ENCODE measurements at places on chromosomes 5 and 9.
A peak's percentile ranks its signal among the peaks of the same experiment; 100 is the strongest.

GRCh38 chr5:142246258-142246657 lies 78.6 kb downstream of the SPRY4 start:
- DNase-seq: peak; percentile 47

GRCh38 chr5:102663749-102664530 lies 91.2 kb upstream of the PAM start:
- DNase-seq: no peak

GRCh38 chr9:126549246-126550006 lies 64.3 kb upstream of the LMX1B start:
- no peak for DNase-seq

DNA sequence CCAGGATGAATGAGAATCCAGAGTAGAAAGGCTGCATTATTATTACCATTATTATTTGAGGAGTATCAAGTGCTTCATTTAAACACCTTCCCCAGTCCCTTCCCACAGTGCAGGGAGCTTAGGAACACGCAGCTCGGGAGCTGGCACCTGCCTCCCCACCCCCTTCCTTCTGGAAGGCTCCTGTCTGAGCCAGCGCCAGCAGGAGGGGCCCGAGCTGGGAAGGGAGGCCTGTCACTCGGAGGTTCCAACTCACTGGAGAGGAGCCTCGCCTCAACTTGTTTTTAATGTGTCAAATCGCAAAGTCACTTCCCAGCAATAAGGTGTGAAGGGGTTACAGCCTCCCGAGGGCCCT lies 156.4 kb upstream of the IRX4 start:
- DNase-seq: peak; percentile 28

- DNase-seq: no peak
These were observed 17.3 kb downstream of the SREK1 start for GRCh38 chr5:66161356-66161755.

GRCh38 chr5:39132792-39133191 lies 58.6 kb upstream of the RICTOR start:
- DNase-seq: no peak

- no peak for DNase-seq
These were observed 626.9 kb upstream of the PTGER4 start for GRCh38 chr5:40052808-40053207.

GRCh38 chr5:140298183-140298601 lies 4.7 kb downstream of the PFDN1 start:
- no peak for DNase-seq

- DNase-seq: peak; percentile 28
These were observed 21.0 kb downstream of the CAMSAP1 start for GRCh38 chr9:135886147-135886981.

GRCh38 chr9:119789987-119790386 lies 420.8 kb upstream of the BRINP1 start:
- DNase-seq: no peak

GRCh38 chr5:149221326-149221725 lies 50.3 kb upstream of the AFAP1L1 start:
- no peak for DNase-seq

DNA sequence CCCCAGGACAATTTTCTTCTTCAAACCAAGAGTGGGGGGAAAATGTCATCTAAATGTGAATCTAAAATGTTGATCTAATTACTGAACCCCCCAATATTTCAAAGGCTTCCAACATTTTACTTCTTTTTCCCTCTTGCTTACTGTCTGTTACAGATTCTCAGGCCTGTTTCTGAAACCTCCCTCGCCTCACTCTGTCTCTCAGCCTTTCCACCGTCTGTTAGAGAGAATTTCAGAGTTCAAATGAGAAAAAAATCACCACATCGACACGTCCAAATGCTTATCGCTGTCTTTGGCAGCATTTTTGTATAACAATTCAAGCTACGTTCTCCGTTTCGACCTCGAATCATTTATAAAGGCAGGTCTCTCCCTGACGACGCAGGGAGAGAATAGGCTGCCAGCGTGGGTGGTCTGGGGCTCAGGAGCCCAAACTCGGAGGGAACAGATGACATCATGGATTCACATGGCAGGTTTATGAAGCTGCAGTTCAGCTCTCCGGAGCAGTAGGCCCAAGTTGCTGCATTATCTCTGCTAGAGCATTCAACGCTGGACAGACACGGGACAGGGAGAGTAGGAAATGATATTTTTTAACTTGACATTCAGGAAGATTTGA lies 139.8 kb downstream of the GAS1 start:
- DNase-seq: peak; percentile 90

- no peak for DNase-seq
These were observed 5.2 kb upstream of the ITGA2 start for GRCh38 chr5:52983731-52984636.

- no peak for DNase-seq
These were observed 19.4 kb downstream of the CCDC171 start for GRCh38 chr9:15572200-15572770.

GRCh38 chr5:72101828-72102227 lies 5.4 kb upstream of the MAP1B start:
- no peak for DNase-seq

- no peak for DNase-seq
These were observed 1.8 kb downstream of the TMOD1 start for GRCh38 chr9:97502984-97503861.

DNA sequence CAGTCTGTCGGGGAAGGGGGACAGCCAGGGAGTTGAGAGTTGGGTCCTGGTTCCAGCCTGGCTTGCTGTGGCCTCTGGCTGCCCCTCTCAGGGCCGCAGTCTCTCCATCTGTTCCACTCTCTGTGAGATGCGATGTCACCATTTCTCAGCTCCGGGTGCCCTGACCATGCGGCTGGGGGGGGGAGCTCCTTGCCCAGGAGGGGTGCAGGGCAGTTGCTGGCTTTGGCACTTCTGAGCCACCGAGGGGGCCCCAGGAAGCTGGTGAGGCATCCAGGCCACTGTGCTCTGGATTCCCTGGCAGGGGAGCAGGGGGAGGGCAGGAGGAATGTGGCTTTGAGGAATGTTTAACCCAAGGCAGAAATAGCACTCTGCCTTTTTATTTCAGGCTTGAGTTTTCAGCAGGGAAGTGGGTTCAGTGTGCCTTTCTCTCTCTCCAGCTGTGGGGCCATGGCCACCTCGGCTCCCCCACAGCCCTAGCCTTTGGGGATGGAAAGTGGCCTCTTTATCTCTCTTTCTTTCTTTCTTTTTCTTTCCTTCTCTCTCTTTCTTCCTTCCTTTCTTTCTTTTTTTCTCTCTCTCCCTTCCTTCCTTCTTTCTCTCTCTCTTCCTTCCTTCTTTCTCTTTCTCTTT lies 11.0 kb downstream of the NCS1 start:
- peak; percentile 60 for DNase-seq

- peak; percentile 50 for DNase-seq
These were observed 475 bp downstream of the WDR5 start for GRCh38 chr9:134136118-134136995.

DNA sequence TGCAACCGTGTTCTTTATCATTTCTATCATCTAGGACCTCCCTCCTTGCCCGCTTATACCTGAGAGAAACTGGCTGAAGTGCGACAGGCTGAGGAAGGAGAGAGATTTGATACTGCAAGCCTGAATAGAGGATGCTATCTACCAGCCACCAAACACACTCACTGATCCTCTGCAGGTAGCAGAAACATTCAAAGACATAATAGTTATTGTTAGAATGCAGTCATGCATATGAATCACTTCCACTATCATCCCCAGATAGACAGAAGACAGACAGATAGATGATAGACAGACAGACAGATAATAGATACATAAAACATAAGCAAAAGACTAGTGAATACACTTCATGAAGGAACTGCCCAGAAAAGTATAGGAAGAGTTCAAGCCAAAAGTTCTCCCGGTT lies 32.9 kb downstream of the FAM81B start:
- DNase-seq: no peak

- DNase-seq: no peak
These were observed 142.4 kb downstream of the C9orf152 start for GRCh38 chr9:110065532-110065931.

DNA sequence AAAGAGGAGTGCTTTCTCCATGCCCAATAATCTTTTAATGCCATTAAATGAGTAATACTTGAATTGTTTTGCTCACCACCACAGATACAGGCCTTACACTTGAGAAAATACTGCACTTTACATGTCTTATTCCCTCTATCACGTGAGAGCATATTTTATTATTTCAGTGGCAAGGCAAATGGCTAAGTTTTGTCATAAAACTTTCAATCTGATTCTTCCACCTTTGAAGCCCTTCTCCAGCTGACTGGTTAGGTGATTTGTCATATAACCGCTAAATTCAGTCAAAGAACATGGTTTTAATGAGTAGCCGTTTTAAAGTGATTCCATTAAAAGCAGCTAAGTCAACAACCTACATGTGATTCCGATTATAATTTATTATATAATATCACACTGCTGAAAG lies 43.8 kb downstream of the FAT2 start:
- no peak for DNase-seq

- DNase-seq: peak; percentile 28
These were observed 82.9 kb downstream of the MEF2C start for GRCh38 chr5:88799938-88800535.

GRCh38 chr5:136525597-136525996 lies 160.3 kb upstream of the TRPC7 start:
- DNase-seq: no peak

- no peak for DNase-seq
These were observed 5.7 kb upstream of the SMU1 start for GRCh38 chr9:33082128-33082527.

GRCh38 chr9:6968271-6968670 lies 210.5 kb downstream of the KDM4C start:
- no peak for DNase-seq

- DNase-seq: no peak
These were observed 1.3 kb downstream of the DNAI1 start for GRCh38 chr9:34459941-34460340.

GRCh38 chr5:39257554-39257953 lies 38.2 kb upstream of the FYB1 start:
- no peak for DNase-seq

- DNase-seq: no peak
These were observed 69.8 kb downstream of the SLC46A2 start for GRCh38 chr9:112820881-112821280.

- DNase-seq: no peak
These were observed 61.4 kb upstream of the CKMT2 start for GRCh38 chr5:81171769-81172168.

- DNase-seq: no peak
These were observed 1.0 kb downstream of the TBC1D2 start for GRCh38 chr9:98254228-98255060.

- DNase-seq: no peak
These were observed 356.6 kb upstream of the C9orf72 start for GRCh38 chr9:27929841-27930240.

DNA sequence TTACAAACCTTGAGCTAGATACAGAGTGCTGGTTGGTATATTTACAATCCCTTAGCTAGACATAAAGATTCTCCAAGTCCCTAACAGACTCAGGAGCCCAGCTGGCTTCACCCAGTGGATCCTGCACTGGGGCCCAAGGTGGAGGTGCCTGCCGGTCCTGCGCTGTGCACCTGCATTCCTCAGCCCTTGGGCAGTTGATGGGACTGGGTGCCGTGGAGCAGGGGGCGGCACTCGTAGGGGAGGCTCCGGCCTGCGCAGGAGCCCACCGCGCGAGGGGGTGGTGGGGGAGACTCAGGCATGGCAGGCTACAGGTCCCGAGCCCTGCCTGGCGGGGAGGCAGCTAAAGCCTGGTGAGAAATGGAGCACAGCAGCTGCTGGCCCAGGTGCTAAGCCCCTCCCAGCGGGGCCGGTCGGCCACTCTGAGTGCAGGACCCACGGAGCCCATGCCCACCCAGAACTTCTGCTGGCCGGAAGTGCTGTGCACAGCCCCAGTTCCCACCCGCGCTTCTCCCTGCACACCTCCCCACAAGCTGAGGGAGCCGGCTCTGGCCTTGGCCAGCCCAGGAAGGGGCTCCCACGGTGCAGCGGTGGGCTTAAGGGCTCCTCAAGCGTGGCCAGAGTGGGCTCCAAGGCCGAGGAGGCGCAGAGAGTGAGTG lies 1464.7 kb downstream of the EFNA5 start:
- DNase-seq: no peak

- DNase-seq: peak; percentile 45
These were observed 407.8 kb upstream of the SGCD start for GRCh38 chr5:155919126-155919525.

DNA sequence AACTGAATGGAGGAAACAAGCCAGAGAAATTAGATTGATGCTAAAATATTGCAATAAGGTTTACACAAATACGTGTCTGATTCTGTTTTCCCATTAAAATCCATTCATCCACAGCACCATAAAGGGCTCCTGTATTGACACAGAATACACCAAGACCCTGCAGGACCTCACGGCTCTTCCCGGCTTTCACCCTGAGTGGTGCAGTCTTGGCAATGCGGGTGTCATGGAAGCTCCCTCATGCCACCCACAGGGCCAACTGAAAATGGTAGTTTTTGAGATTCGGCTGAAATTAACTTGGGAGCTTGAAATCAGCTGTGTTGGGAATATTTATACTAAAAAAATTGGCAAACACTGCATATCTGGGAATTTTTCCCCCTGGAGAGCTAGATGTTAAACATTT lies 17.3 kb upstream of the EXOC3 start:
- no peak for DNase-seq

- DNase-seq: no peak
These were observed 23.1 kb downstream of the IRF1 start for GRCh38 chr5:132467287-132467984.

DNA sequence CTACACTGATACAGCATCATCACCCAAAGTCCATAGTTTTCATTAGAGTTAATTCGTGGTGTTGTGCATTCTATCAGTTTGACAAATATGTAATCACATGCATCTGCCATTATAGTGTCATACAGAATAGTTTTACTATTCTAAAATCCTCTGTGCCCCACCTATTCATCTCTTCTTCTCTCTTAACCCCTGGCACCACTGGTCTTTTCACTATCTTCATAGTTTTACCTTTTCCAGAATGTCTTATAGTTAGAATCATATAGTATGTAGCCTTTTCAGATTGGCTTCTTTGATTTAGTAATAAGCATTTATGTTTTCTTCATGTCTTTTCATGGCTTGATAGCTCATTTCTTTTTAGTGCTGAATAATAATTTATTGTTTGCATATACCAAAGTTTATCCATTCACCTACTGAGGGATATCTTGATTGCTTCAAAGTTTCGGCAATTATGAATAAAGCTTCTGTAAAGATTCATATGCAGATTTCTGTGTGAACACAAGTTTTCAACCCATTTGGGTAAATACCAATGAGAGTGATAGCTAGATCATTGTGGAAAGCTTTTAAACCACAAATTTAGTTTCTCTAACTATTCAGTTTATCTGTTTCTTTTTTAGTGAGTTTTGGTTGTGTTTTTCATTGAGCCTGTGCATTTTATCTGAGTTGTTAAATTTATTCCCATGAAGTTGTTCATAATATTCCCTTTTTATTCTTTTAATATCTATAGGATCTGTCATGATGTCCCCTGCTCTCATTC lies 84.9 kb downstream of the RALGPS1 start:
- DNase-seq: no peak

GRCh38 chr5:126067404-126067803 lies 355.8 kb upstream of the GRAMD2B start:
- no peak for DNase-seq

- no peak for DNase-seq
These were observed 227.3 kb downstream of the MLLT3 start for GRCh38 chr9:20394969-20395368.

GRCh38 chr5:52893105-52893504 lies 96.0 kb upstream of the ITGA2 start:
- DNase-seq: peak; percentile 73

GRCh38 chr5:90865180-90865579 lies 306.6 kb downstream of the ADGRV1 start:
- DNase-seq: no peak

Measured in tongue (tissue), 3 donors.